A549 (cell line): ENCODE measurements at places on chromosomes 2 and 18.

DNA sequence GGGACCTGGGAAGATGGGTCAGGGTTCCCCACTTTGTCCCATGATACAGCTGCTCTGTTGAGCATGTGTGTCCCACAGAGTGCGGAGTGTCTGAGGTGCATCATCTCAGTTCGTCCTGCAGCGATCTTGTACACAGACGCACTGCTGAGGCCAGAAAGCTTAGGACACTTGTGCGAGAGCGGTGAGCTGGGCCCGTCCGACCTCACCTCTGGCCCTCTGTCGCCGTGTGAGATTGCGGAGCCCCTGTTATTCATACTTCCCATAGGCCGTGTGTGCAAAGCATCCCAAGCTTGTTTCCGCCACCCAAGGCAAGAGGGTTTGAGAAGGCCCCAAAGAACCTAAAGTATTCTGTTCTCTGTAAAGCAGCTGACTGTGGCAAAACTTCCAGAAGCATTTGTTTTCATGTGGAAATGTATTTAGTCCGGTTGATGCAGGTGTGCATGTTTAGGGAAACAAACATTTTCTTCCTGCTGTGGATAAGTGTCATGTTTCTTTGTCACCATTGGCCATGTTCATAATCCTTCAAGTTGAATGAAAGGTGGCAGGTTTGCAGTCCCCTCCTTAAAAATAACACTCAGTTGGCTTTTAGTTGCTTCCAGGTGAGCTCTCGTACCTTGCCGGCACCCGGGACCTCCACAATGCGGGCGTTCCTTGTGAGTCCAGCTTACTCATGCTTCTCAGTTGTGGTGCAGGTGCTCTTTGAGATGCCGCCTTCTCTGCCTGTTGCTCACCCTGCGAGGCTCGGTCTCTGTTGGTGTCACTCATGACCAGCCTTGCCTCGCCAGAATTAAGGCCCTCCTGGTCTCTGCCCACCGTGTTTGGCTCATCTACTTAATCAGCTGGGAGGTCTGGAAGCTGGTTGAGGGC lies 5.3 kb downstream of the AGAP1 start:
- DNase-seq, result no peak

DNA sequence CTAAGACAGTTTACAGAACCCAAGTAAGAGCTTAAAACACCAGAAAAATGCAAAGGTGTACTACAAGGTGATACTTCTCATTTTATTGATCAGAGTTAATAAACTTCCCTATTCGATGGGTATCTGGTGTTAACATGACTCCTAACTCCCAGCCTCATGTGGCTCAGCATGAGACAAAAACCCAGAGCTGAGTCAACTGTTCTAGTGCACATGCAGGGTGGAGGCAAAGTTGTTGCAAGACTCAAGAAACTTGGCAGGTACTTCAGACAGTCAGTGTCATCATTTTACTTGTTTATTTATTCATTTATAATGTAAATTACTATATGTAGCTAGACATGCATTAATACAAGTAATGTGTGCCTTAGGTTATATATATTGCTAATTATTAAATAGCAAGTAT lies 216.6 kb upstream of the DSEL start:
- no peak for DNase-seq

GRCh38 chr2:201840726-201841125 lies 34.4 kb downstream of the CDK15 start:
- DNase-seq, result no peak

DNA sequence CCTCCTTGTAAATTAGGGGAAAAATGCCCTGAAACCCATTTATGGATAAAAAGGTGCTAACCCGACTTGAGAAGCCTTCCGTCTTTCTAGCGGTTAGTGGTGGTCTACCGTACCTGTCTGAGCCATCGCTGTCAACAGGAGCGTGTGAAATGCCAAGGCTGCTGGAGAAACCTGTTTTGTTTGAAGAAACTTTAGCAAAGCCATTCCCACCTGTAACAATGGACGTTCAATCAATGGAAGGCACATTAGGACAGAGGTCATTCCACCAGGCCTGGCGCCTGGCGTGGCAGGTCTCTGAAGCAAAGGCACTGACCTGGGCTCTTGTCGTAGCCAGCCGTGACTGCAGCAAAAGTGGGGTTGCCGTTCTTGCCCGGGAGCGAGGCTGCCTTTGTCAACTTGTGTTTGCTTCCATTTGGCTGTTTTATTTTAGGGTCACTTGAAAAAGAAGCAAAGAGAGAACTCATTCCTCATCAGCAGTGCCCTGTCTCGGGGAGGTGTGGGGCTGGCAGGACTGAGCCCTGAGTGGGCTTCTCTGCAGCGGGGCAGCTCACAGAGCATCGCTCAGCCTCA lies 47.2 kb downstream of the ZAP70 start:
- DNase-seq, result no peak

DNA sequence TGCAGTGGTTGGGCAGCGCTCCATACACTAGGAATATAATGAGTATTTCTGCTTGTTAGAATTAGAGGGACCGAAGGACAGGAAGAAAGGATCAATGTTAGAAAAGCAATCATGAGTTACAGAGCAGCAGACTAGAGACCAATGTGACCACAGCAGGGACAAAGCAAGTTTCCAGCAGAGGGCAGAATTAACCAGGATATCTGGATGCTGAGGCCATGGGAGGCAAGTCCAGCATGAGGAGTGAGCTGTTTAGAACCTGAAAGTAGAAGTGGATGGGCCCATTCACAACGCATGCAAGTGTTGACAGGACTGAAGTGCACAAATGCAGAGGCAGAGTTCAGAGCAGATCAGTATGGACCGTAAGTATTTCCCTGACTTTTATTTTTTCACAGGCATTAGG lies 910.4 kb upstream of the GYPC start:
- DNase-seq, result peak; percentile 29

GRCh38 chr2:63710732-63711131 lies 122.0 kb downstream of the MDH1 start:
- no peak for DNase-seq

GRCh38 chr18:53101536-53102105 lies 761.6 kb downstream of the DCC start:
- DNase-seq, result no peak

GRCh38 chr18:12928206-12928605 lies 19.6 kb upstream of the SEH1L start:
- DNase-seq, result no peak

DNA sequence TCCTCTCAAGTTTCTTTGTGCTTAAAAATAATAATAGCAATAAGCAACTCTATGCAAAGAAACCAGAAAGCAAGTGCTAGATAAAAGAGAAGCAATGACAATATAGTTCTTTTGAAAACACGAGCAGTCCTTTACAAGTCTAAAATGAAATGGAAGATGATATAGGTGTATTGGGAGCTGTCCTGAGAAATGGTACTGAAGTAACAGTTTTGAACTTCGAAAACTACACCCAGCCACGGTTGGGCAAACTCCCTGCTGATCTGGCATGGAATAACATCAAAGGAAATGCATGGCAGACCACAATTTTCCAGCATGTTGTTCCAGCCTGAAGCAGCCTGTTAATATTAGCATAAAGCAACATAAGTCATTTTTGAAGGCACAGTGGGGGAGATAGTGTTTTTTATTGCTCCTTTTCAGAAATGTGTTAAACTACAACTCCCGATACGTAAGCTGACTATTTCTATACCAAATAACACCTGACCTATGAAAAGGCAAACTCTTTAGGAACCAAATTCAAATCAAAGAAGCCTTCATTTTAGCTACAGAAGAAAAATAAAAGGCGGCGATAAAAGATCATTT lies 596.1 kb upstream of the KLHL29 start:
- no peak for DNase-seq

DNA sequence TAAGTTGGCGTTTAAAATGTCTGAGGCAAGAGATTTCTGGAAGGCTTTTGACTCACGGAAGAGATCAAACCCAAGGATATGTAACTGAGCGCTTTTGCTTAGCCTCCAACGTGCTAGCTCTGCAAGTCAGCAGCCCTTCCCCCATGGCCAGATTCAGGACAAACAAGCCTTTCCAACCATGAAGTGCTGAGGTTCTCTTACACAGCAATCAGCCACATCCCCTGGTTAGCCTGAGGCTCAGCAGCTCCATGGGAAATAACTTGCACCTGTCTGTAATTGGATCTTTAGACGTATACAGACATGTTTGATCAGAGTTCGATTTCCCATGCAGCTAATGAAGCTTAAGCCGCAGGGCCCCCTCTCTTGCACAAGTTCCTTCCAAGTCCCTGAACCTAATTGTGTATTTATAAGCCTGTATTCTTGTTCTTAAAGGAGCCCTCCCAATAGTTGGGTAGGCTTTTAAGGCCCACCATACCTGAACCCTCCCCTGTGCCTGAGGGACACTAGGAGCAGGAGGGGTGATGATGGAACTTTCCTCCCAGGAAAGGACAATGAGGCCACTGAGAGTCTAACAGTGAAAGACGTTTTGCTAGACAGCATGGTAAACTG lies 2.1 kb upstream of the TMEM131 start:
- DNase-seq, result no peak

GRCh38 chr18:3514312-3515216 lies 64.6 kb downstream of the TGIF1 start:
- no peak for DNase-seq

- DNase-seq, result no peak
These were observed 693.3 kb upstream of the CDH7 start for GRCh38 chr18:65057439-65058083.

GRCh38 chr2:218214116-218214515 lies 2.9 kb upstream of the ARPC2 start:
- DNase-seq, result no peak
